Parietal lobe (tissue), 2 donors: ENCODE measurements at places on chromosomes 7 and 10. TPM values are rescaled to one million over a fixed set of nuclear protein-coding genes. Genes with fewer than 3 reads are reported as not detected.

The SPDYE2B gene
- total RNA-seq = not detected

The PLXDC2 gene
- total RNA-seq = 15.3 TPM

The PLCE1 gene
- total RNA-seq = 18.2 TPM

The C10orf88 gene
- 25.7 TPM for total RNA-seq

The KIAA1217 gene
- 19.4 TPM for total RNA-seq

The GNGT1 gene
- total RNA-seq = not detected

The BMPER gene
- 8.1 TPM for total RNA-seq

The GNA12 gene
- total RNA-seq = 26.6 TPM

The PCLO gene
- total RNA-seq = 138 TPM

The TMEM176B gene
- total RNA-seq = not detected

The SPDYE11 gene
- total RNA-seq = not detected

The TAS2R41 gene
- not detected for total RNA-seq

The PDE6C gene
- total RNA-seq = not detected

The EIF3A gene
- total RNA-seq = 102 TPM

The MSMB gene
- not detected for total RNA-seq

The PDGFA gene
- 24.4 TPM for total RNA-seq

The SPDYE5 gene
- not detected for total RNA-seq

The NDUFA5 gene
- 112 TPM for total RNA-seq

The PIK3CG gene
- 1.6 TPM for total RNA-seq

The EVX1 gene
- not detected for total RNA-seq

The NAT16 gene
- 3.4 TPM for total RNA-seq
